Heart right ventricle (tissue), 16 donors: ENCODE measurements at places on chromosomes 7 and 10.

GRCh38 chr10:87626422-87626892, 33.2 kb upstream of the PAPSS2 start:
- no peak for DNase-seq

GRCh38 chr10:3805201-3805790, 20.3 kb upstream of the KLF6 start:
- no peak for DNase-seq

DNA sequence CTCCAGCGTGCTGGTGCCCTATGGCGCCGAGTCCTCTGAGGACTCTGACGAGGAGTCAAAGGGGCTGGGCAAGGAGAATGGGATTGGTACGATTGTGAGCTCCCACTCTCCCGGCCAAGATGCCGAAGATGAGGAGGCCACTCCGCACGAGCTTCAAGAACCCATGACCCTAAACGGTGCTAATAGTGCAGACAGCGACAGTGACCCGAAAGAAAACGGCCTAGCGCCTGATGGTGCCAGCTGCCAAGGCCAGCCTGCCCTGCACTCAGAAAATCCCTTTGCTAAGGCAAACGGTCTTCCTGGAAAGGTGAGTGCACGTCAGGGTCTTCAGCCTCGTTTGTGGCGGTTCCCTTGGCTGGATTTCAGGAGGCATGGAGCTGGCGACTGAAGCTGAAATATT, 118.8 kb downstream of the ANKRD61 start:
- no peak for DNase-seq

DNA sequence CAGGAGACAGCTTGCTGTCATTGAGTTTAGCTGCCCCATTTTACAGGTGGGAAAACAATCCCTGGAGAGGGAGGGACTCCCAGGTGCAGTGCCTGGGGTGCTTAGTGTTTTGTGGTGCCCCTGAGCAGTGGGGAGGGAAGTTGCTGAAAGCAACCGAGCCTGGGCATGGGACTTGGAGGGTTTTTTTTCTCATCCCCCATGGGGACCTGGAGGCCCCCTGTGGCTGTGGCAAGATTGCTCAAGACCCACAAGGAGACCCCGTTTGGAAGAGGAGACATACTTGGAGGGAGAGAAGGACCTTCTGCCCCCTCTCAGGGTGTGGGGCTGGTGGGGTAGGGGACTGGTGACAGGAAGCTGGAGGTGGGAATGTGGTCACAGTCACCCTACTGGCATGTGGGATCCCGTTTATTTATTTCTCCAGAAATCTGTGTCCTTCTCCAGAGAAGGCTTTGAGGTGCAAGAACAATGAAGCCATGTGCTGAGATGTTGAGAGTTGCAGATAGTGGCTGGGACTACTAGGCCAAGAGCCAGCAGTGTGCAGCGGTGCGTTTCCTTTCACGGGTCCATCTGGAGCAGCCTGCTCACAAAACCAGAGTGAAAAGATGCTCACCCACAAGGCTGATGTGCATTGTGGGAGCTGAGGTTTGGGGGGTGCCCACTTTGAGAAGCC, 21.5 kb downstream of the ZMIZ1 start:
- DNase-seq = no peak

DNA sequence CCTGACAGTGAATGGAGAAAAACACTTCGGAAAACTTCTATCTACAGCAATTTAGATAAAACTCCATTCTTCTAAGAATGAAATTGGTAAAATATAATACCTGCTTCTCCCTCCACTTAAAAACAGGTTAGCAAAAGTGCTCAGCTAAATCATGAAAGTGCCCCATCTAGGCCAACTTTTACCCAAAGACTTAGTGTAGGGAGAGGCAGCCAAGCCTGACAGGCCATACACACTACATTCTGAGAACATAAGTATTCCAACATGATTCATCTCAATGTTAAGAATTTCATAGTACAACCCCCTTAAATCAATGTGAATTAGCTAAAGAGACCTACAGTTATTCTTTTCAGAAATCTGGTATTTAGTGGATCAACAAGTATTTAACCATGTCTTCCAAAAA, 7.2 kb downstream of the FAM3C start:
- DNase-seq = no peak

DNA sequence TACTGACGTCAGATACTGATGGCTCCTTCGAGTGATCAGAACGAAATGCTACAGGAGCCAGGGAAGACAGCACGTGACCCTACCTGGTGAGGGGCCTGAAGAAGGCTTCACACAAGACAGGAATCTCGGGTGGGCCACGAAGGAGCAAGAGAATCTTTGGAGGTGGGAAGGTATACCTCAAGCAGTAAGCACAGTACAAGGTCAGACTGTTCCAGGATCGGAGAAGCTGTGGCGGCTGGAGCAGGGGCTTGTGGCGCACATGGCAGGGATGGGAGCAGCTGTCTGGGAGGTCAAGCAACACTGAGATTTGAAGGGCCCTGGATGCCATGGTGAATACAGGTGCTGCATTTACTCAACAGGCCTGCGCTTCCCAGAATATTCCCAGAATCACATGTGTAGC, 45.4 kb downstream of the C10orf143 start:
- no peak for DNase-seq

- DNase-seq = no peak
Observed at GRCh38 chr7:87356448-87356847, 11.0 kb downstream of the CROT start.

GRCh38 chr10:4733150-4733842, 92.7 kb upstream of the AKR1E2 start:
- no peak for DNase-seq

- no peak for DNase-seq
Observed at GRCh38 chr10:24483701-24484100, 240.0 kb downstream of the ARHGAP21 start.

DNA sequence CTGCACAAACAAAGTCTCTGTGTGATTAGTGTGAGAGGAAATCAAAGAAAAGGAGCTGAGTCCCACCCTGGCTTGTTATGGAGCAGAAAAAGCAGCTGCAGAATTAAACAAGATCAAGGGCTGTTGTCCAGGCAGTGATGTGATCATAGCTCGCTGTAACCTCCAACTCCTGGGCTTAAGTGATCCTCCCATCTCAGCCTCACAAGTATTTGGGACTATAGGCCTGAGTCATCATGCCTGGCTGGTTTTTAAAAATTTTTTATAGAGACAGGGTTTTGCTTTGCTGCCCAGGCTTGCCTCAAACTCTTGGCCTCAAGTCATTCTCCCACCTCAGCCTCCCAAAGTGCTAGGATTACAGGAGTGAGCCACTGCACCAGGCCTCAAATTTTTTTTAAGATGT, 88.9 kb downstream of the IPMK start:
- no peak for DNase-seq
